ENCODE measurements at places on chromosomes 5 and 9. TPM values are rescaled to one million over a fixed set of nuclear protein-coding genes. Genes with fewer than 3 reads are reported as not detected.

The PCDHGA9 gene
- 6.2 TPM for total RNA-seq

The PDE6A gene
- not detected for total RNA-seq

The PIP5K1B gene
- total RNA-seq, result under 0.01 TPM

The CNTNAP3B gene
- 0.57 TPM for total RNA-seq

The DBH gene
- not detected for total RNA-seq

The HTR1A gene
- total RNA-seq, result not detected

The CDO1 gene
- total RNA-seq, result 6.0 TPM

The FAT2 gene
- total RNA-seq, result under 0.01 TPM

The GPBP1 gene
- total RNA-seq, result 55.3 TPM

The SH2D3C gene
- total RNA-seq, result not detected

The ZFP37 gene
- 1.1 TPM for total RNA-seq

The TGFBR1 gene
- total RNA-seq, result 136 TPM

The RAPGEF1 gene
- total RNA-seq, result 38.1 TPM

The C6 gene
- total RNA-seq, result not detected

The HAVCR2 gene
- total RNA-seq, result 0.22 TPM

The IFNE gene
- total RNA-seq, result 22.3 TPM

The SLC34A3 gene
- total RNA-seq, result not detected

The WDR31 gene
- 1.3 TPM for total RNA-seq

The ANKRD33B gene
- 3.1 TPM for total RNA-seq

The NEUROG1 gene
- not detected for total RNA-seq

All from placental pericyte (primary cell).